Aortic smooth muscle cell (primary cell): ENCODE measurements at places on chromosomes 6 and 20. TPM values are rescaled to one million over a fixed set of nuclear protein-coding genes. Genes with fewer than 3 reads are reported as not detected.

The USP49 gene
- 1.3 and 2.1 TPM in 2 replicates for total RNA-seq

The GSTA3 gene
- 0.19 TPM in 1 of 2 replicates, not detected in the other for total RNA-seq

The TMEM200A gene
- total RNA-seq = 71.9 and 102 TPM in 2 replicates

The ZFP64 gene
- 5.5 and 9.3 TPM in 2 replicates for total RNA-seq

The TMEM242 gene
- total RNA-seq = 6.3 and 7.9 TPM in 2 replicates

The DBNDD2 gene
- total RNA-seq = 7.1 and 11.3 TPM in 2 replicates

The IMPG1 gene
- not detected in 2 replicates for total RNA-seq
